ENCODE measurements at places on chromosomes 13 and 19. TPM values are rescaled to one million over a fixed set of nuclear protein-coding genes. Genes with fewer than 3 reads are reported as not detected.
A peak's percentile ranks its signal among the peaks of the same experiment; 100 is the strongest.

Gene NTF4
- polyA plus RNA-seq = 2.7 TPM

Gene PNMA8A
- polyA plus RNA-seq = 28.0 TPM

Gene FFAR1
- not detected for polyA plus RNA-seq

Gene COMP
- 0.31 TPM for polyA plus RNA-seq

Gene ZNF66
- polyA plus RNA-seq = 18.5 TPM

Gene COL4A2
- polyA plus RNA-seq = 37.4 TPM

Gene ZNF443
- polyA plus RNA-seq = 4.3 TPM

Gene USHBP1
- 4.0 TPM for polyA plus RNA-seq

Gene UBE2L5
- 0.21 TPM for polyA plus RNA-seq

Gene CLDN10
- polyA plus RNA-seq = 69.1 TPM

Gene RFXAP
- polyA plus RNA-seq = 10.3 TPM

Gene ZNF835
- 0.56 TPM for polyA plus RNA-seq

GRCh38 chr13:95007322-95007721 lies 293.9 kb downstream of the ABCC4 start:
- DNase-seq = no peak

- DNase-seq = peak; percentile 11
Observed at GRCh38 chr13:84362777-84363176, 480.5 kb upstream of the SLITRK1 start.

- DNase-seq = no peak
Observed at GRCh38 chr13:40504641-40505040, 161.8 kb downstream of the FOXO1 start.

DNA sequence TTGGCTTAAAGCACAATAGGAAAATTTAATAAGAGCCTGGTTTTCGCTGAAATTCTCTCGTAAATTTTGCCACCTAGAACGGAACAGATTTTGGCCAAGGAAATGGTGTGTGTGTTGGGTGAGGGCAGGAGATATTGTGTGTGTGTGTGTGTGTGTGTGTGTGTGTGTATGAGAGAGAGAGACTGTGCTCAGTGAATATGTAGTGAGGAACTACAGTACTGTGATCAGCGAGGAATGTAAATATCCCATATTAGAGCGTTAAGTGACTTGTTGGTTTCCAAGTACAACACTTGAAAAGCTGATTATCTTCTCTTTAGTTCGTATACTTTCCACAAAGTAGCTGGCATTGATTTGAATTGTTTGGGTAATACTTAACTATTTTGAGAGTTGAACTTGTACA lies 738.9 kb downstream of the PCDH9 start:
- DNase-seq = no peak

DNA sequence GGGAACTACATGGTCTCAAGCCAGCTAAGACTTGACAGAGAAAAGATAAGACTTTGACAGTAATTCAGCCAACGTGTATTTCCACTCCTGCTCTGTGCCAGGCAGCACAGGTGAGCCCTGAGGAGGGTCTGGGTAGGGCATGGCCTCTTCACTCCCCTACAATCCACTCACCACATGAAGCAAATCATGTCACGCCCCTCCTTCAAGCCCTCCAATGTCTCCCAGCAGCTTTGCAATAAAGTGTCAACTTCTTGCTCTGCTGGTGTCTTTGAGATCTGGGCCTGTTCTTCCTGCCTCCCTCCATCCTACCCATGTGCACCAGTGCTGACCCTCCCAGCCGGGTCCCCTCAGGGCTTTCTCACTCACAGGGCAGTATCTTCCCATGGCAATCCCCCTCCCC lies 58.5 kb downstream of the CCDC70 start:
- no peak for DNase-seq

- DNase-seq = no peak
Observed at GRCh38 chr19:4911314-4911713, 2.0 kb downstream of the UHRF1 start.

DNA sequence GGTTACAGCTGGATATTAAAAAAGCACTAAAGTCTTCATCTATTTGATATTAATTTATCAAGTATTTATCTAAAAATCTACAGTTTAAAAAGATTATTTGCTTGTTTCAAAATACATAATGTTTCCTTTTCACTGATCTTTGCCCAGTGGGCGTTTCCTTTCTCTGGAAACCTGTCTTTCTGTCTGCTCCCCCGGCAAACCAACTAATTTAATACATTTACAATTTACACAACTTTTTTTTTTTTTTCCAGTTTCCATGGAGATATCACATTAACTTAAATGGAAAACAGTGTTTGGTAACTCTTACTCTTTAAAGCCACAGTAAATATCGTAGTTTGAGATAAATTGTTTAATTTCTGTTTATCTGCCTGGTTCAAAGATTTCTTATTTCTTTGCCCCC lies 5.3 kb downstream of the GPC6 start:
- DNase-seq = no peak

GRCh38 chr19:11130824-11131455 lies 24.6 kb downstream of the SPC24 start:
- DNase-seq = peak; percentile 85

GRCh38 chr13:28630869-28631268 lies 28.1 kb upstream of the POMP start:
- no peak for DNase-seq

- no peak for DNase-seq
Observed at GRCh38 chr19:645912-646778, 6.5 kb downstream of the FGF22 start.

GRCh38 chr19:47310819-47311218 lies 1.2 kb downstream of the C5AR1 start:
- no peak for DNase-seq

GRCh38 chr19:13396250-13397080 lies 109.8 kb downstream of the CACNA1A start:
- peak; percentile 97 for DNase-seq

- no peak for DNase-seq
Observed at GRCh38 chr19:41325947-41326706, 16.2 kb downstream of the CCDC97 start.

GRCh38 chr19:11138601-11139300 lies 16.8 kb downstream of the SPC24 start:
- peak; percentile 52 for DNase-seq

DNA sequence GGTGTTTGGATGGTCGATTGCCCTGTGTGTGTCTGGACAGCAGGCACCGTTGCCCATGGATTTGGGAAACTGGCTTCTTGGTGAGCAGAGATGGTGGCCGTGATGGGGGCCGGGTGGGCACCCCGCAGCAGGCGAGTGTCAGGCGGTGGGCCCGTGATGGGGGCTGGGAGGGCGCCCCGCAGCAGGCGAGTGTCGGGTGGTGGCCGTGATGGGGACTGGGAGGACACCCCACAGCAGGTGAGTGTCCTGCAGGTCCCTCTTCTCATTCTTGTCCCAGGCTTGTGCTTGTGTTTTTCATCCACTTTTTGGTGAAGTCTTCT lies 86.5 kb downstream of the KDM4B start:
- DNase-seq = no peak

GRCh38 chr13:44198826-44199225 lies 174.8 kb upstream of the SERP2 start:
- no peak for DNase-seq

DNA sequence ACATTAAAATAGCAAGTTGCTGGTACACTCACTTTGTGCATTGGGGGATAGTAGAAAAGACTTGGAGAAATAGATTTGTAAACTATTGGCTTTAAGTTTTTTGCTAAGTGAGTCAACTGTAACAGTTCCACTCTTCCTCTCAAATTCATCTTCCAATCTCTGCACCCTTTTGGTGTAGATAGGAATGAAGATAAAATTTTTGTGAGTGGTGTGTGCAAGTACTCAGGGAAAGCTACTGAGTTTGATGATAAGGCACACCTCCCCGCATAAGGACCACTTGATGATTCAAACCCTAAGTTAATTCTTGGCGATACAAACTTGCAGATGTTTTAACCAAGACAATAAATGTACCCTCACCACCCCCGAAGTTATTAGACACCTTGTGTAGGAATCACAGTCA lies 168.3 kb upstream of the SLITRK1 start:
- no peak for DNase-seq

GRCh38 chr13:92429231-92429630 lies 797.4 kb upstream of the GPC6 start:
- DNase-seq = no peak

- no peak for DNase-seq
Observed at GRCh38 chr19:30810726-30811125, 438.5 kb downstream of the ZNF536 start.

DNA sequence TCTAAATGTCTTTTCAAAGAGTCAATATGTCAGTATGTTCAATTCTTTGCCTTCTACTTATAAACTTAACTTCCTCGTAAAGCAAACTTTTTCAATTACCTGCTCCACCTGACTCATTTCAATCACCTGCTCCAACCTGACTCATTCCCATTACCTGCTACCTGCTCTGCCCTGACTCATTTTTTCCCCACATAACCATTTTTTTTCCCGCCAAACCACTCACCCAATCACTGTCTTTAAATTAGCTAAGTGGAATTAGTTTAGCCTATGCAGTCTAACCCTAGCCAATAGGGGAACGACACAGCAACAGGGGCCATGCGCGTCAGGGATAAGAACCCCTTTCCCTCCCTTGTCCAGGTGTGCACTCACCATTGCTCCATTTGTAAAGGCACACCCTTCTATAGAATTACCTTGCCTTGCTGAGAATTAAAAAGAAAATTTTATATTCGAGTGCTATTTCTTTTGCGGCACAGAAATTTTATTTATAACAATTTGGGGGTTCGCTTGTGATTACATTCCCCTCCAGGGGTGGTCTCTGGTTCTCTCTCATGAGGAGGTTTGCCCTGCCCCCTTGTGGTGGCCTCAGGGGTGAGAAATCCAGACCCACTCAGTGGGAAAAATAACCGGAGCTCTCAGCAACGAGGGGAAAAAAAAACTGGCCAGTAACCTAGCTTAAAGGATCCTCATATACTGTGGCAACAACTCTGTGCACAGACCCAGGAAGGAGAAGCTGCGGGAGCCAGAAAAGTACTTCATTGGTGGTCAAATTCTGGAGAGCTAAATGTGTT lies 193.1 kb downstream of the ZNF486 start:
- DNase-seq = peak; percentile 85

DNA sequence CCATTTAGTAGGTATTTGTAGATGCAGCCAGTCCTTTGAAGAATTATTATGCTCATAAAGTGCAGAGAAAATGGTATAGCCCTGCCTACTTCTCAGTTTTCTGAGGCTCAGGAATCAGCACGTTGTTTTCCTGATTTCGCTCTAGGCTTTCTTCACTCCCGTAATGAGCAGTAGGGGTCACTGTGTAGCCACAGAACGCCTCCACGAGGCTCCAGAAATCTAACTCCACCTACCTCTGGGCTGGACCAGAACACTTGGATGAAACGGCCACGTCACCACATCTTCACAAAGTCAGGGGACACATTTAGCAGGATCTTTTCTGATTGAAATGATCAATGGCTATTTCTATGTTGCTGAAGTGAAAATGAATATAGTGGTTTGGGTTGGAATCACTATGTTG lies 49.8 kb upstream of the GTF3A start:
- DNase-seq = peak; percentile 89

- peak; percentile 15 for DNase-seq
Observed at GRCh38 chr13:48818495-48819356, 157.0 kb upstream of the FNDC3A start.

- DNase-seq = peak; percentile 56
Observed at GRCh38 chr19:4007836-4008539, 452 bp downstream of the PIAS4 start.

- no peak for DNase-seq
Observed at GRCh38 chr19:2199861-2200623, 36.1 kb downstream of the PLEKHJ1 start.

GRCh38 chr19:15199661-15200552 lies 888 bp downstream of the NOTCH3 start:
- peak; percentile 91 for DNase-seq

GRCh38 chr19:40549007-40549708 lies 27.5 kb upstream of the SHKBP1 start:
- peak; percentile 96 for DNase-seq

GRCh38 chr13:113297370-113298042 lies 467 bp downstream of the LAMP1 start:
- DNase-seq = peak; percentile 34

DNA sequence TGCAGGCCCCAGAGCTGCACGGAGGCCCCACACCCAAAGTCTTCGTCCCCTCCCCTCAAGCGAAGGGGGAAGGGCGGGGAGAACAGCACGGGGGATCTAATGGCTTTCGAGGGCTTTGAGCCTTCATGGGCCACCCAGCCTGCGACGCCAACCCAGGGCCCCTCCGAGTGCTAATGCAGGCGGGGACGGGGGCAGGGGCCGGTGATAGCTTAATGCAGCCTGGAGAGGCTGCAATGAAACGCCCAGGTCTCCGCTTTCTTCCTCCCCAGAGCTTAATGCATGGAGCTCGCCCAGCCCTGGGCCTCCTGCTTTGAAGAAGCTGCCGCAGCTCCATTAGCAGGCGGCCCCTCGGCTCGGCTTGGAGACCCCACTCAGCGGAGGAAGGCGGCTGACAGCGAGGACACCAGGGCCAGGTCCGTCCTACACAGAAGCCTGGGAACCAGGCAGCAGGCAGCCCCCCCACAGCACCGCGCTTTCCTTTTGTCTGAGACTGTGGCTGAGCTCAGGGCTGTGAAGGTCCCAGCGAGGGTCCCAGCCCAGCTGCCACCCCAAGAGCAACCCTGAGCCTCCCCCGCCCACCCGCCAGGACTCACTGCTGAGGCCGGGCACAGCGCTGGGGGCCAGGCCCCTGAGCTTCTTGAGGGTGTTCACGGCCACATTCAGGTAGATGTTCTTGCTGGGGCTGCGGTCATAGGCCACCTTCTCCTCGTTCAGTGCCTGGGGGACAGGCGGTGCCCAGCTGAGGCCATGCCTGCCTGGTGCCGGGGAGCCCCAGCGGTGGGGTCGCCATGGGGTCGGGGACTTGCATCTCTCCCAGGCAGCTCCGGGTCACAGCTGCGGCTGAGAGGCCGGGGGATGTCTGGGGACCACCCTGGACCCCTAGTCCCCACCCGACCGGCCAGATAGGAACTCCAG lies 7.5 kb upstream of the ATP8B3 start:
- DNase-seq = no peak

- DNase-seq = peak; percentile 45
Observed at GRCh38 chr19:9850235-9850959, 15.3 kb downstream of the PIN1 start.

GRCh38 chr13:73335210-73335609 lies 276.4 kb downstream of the KLF5 start:
- DNase-seq = no peak

- DNase-seq = no peak
Observed at GRCh38 chr13:97275776-97276501, 53.8 kb downstream of the MBNL2 start.

GRCh38 chr13:99883805-99884204 lies 87.8 kb downstream of the ZIC5 start:
- DNase-seq = no peak
